HAP-1 (cell line): ENCODE measurements at places on chromosomes 4 and X.

- DNase-seq = peak; percentile 50
Measured at GRCh38 chr4:156109943-156110900, 156.6 kb upstream of the CTSO start.

DNA sequence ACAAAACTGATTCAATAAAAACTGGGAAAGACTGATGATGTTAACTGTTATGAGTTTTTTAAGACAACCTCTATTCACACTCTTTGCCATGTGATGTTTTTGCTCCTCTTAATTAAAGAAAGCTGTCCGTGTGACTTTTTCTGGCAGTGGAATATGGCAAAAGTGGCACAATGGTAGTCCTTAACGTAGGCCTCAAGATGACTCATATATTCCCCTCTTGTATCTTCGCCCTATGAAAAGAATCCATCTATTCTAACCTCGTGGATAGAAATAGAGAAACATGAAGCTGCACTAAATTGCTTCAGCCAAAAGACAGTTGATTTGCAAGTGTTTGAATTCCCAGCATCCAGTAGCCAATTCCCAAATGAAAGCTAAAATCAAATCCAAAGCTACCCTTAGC lies 603.8 kb upstream of the PCDH7 start:
- no peak for DNase-seq

DNA sequence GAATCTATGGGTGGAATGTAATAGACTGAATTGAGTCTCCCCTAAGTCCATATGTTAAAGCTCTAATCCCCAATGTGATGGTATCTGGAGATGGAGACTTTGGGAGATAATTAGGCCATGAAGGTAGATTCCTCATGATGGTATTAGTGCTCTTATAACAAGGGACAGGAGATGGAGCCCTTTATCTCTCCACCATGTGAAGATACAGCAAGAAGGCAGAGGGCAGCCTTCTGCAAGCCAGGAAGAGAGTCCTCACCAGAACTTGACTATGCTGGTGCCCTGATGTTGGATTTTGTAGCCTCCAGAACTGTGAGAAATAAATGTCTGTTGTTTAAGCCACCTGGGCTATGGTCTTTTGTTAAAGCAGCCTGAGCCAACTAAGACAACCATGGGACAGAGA lies 76.4 kb upstream of the F8A3 start:
- DNase-seq = no peak

DNA sequence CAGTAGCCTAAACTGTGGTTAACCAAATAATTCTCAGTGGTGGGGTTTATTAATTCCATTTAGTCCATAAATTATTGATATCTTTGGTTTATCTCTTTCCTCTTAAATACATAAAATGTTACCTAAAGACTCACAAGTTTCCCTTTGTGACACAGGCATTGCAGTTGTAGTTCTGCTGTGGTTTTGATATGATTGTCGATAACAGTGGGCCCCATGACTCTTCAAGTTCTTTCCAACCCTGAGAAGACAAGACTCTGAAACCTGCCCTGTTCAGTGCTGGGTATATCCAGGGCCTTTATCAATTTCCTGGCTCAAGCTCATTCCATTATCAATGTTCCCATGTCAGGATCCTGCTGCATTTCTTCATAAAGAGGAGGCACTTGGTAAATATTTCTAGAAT lies 117.9 kb upstream of the TBC1D9 start:
- DNase-seq = no peak

GRCh38 chr4:123386609-123387008 lies 10.0 kb upstream of the SPRY1 start:
- DNase-seq = no peak

DNA sequence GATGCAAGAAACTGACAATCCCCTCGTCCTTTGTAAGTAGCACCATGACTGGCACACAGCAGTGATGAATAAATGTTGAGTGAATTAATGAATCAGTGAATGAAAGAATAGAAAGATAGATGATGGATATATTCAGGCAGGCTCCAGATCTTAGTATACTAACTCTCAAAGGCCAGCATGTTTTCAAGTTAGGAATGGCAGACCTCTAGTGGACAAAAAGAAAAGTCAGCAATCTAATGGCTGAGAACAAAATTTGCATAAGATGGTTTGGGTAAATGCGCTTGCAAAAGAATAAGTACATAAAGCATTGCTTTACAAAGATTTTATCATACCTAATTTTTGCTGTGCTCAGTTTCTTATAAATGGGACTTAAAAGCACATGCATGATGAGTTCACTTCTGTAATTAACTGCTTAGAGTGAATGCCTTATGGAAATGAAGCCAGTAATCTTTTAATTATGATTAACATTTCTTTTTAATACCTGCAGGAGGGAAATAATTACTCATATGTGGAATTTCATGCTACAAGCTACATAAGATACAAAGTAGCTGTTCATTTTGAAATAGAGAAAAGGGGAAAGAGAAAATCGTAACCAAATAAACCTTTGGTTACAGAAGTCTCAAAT lies 126.9 kb upstream of the GPRIN3 start:
- peak; percentile 68 for DNase-seq

DNA sequence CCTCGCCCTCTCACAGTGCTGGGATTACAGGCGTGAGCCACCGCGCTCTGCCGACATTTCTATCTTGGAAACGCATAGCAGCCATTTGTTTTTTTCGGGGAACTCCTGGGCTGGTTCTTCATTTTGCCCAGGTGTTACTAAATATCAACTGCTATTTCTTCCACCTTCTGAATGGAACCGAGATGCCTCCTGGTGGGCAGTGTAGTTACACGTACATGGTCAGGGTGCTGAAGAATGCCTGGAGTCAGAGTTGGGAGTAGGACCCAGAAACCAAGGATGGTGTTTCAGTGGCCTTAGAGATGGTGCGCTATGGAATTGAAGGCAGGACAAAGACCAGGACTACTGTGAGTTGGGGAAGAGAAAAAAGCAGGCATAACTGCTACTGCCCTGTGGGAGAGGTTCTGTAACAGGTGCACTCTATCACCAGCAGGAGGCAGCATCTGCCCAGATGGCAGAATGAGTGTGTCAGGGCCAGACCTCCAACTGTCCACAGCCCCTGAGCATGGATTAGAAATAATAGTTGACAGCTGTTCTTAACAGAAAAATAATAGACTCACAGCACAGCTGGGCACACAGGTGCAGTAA lies 81.7 kb downstream of the ZC4H2 start:
- DNase-seq = peak; percentile 65

DNA sequence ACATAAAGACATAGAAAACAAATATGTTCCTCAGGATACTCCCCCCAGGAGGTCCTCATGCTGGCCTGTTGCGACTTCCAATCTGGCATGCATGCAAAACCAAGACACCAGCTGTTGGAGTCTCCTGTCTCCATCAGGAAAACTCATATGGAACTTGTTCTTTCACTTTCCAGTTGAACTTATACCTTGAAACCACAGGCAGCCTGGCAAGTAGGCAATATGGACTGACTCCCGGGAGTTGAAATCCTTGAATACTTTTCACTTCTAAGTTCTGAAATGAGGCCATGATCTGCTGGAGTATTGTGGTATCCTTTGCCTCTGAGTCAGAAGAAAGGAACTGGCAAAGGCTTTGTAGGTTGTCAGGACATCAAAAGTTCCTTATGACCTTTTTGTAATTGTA lies 444.2 kb downstream of the IDS start:
- DNase-seq = no peak

- peak; percentile 42 for DNase-seq
Measured at GRCh38 chrX:12721042-12721441, 70.2 kb upstream of the PRPS2 start.
